Daoy (cell line): ENCODE measurements at places on chromosomes 2 and 18. TPM values are rescaled to one million over a fixed set of nuclear protein-coding genes. Genes with fewer than 3 reads are reported as not detected.

DNA sequence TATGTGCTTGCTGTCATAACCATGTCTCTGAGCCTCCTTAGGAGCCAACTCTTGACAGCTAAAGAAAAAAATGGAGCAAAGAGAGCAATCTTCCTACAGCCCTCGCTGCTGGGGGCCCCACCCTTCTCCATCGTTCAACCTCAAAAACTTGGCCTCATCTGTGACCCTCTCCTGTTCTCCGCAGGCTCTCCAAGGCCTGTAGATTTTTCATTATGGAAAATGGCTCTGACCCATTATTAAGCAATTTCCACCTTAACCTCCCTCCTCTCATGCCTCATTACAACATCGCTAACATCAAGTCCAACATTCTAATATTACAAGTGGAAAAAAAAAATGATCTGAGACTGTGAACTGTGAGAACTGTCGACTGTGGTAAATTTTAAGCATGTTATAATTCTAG lies 98.7 kb downstream of the SLC8A1 start:
- no peak for DNase-seq

Gene FARSB
- total RNA-seq: 38.8 and 38.9 TPM in 2 replicates

DNA sequence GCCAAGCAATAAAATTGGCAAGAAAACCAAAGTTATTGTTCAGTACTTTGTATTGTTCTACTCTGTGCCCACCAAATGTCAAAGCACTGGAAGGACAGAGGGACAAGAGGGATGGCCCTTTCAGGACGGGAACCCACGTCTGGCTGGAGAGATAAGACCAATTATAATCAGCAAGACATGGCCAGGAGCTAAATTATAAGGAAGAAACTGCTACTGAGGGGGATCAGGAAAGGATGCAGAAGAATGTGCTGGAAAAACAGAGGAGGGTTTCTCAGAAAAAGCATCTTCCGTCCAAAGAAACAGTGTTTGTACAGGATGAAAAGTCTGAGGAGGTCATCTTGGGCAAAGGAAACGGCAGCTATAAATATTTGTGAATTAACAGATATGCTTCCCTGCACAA lies 46.4 kb upstream of the NARS1 start:
- DNase-seq: no peak

Gene AGXT
- not detected in 2 replicates for total RNA-seq

Gene TYMS
- total RNA-seq: 14.1 and 20.9 TPM in 2 replicates

DNA sequence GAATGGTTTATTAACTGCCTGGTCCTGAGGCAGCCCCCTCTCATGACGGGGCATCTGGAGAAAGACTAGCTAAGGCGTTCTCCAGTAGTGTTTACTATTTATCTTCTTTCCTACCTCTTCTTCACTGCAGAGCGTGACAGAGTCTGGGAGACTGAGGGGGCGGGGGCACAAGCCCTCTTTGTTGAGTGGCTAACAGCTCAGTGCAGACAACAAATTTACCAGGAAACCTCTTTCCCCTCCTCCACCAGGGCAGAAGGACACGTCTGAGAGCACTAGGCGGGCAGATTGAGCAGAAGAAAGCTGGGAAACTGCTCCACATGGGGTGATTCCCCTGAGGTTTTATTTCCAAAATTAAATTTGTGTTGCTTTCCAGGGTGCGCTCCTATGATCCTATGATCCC lies 322.1 kb downstream of the CNTNAP5 start:
- no peak for DNase-seq

Gene CDKL4
- 0.63 TPM in 1 of 2 replicates, not detected in the other for total RNA-seq

Gene TACR1
- total RNA-seq: not detected in 2 replicates

GRCh38 chr2:111145103-111145760 lies 24.5 kb downstream of the BCL2L11 start:
- DNase-seq: no peak

DNA sequence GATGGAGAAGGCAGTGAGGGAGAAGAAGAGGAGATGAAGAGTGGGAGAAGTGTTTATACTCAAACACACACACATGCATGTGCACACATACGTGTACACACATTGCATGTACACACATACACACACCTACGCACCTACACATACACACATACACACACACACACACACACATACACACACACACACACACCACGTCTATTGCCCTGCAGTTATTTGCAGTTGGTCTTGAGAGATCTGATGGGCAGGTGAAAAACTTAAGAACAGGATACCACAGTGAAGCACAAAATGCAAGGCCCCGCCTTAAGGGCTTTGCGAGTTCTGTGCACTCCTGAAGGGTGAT lies 190.2 kb downstream of the MYCN start:
- no peak for DNase-seq

- DNase-seq: no peak
Observed at GRCh38 chr2:15808944-15809343, 131.4 kb upstream of the MYCN start.

Gene CCT7
- 695 and 763 TPM in 2 replicates for total RNA-seq

- DNase-seq: no peak
Observed at GRCh38 chr18:45847119-45847518, 21.6 kb downstream of the SIGLEC15 start.

Gene GKN1
- not detected in 2 replicates for total RNA-seq

Gene MERTK
- total RNA-seq: 0.57 and 10.2 TPM in 2 replicates

Gene MC2R
- not detected in 2 replicates for total RNA-seq

GRCh38 chr18:29711932-29712331 lies 1330.6 kb downstream of the DSC3 start:
- peak; percentile 2 for DNase-seq

Gene IRS1
- 5.2 and 6.4 TPM in 2 replicates for total RNA-seq
